ENCODE measurements at places on chromosomes 13 and 19.

- no peak for DNase-seq
Measured at GRCh38 chr13:50732712-50733111, 110.8 kb downstream of the DLEU7 start.

DNA sequence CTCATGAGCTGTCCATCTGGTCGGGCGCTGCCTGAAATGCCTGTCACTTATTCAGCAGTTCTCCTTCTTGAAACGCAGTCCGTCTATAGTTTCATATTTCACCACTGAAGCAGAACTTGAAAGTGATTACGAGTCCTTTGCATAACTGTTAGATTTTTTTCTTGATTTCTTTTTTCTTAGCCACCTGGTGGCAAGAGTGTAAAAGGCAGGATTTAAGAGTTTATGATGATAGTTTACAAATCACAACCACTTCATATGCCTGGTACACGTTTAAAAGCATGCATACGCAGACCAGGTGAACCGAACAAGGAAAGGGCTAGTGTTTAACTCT, 45.8 kb downstream of the GGACT start:
- DNase-seq: no peak

GRCh38 chr13:72970301-72970880, 88.4 kb upstream of the KLF5 start:
- DNase-seq: no peak

- DNase-seq: no peak
Measured at GRCh38 chr13:109412283-109412901, 374.0 kb downstream of the IRS2 start.

DNA sequence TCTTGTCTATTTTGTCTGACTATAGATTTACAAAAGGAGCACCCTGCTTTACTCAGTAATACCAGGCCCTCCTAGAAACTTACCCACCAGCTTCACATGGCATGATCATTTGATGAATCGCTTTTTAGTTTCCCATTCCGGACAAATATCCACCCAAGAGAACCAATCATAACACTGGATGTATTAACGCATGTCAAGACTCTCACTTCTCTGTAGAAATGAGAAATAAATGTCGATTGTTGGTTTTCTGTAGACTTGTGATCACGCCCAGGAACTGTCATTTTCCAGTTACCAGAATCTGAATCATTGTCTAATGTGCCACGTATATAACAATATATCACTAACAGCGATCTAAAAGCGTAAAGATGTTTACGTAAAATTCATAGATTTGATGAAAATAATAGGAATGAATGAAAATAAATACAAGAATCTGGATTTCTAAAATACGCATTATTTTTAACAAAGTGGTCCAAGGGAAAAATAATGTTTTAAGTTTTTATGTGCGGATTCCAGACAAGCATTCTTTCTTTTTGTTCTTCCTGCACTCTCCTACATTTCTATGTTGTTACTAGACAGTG, 14.0 kb downstream of the CDX2 start:
- DNase-seq: no peak

DNA sequence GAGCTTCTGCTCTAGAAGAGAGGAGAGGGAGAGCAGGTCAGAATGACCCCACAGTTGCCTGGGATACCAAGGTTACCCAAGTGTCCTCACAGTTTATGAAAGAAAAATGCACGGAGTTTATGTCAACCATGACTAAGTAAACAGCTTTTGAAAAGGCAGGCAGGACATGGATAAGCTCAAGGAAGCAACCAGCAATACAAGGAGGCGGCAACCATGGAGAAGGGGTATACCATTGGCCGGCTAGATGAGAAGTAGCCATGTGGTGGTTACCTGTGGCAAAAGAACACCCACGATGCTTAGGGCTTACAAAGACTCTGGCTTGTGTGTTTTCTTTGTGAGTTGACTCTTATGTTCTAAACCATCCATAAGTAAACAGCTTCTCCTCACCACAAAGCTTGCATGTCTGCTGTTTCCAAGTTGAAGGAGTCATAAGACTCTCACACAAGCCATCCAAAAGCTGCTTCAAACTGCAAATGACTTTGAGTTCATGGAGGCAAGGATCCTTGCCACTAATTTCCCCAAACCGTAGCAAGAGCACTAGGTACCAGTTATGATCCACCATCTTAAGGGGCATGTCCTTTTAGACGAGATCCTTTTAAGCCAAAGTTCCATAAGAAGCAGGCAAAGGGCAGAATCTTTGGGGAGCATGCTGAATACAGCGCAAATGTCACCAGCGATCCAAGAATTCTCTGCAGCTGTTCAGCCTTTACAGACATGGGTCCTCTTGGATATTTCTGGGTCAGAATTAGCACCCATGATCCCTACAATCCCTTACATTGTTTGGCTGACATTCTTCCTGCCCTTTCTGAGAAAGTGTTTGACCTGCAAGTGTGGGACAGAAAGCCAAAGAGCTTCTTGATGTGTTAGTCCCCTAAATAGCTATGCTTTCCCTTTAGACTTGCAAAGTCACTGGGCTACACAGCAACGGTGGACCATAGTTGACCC, 74.8 kb upstream of the IPO5 start:
- no peak for DNase-seq

GRCh38 chr13:99905224-99905623, 66.3 kb downstream of the ZIC5 start:
- no peak for DNase-seq

- DNase-seq: no peak
Measured at GRCh38 chr13:30421093-30422053, 920 bp upstream of the UBE2L5 start.

DNA sequence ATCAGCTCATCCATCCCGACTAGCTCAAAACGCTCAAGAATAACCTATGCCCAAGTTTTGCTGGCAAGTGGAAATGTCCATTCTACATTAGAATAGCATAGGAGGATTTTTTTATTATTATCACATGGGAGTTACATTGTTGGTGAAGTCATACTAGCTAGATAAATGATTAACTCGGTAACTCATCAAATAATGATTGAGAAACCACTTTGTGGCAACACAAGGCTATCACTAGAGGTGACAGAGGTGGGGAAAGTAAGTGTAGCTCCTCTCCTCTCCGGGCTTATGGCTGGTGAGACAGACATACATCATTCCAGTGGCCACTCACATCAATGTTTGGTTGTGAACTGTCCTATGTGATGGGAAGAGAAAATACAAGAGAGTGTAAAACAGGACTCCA, 161.6 kb downstream of the ZIC5 start:
- DNase-seq: no peak

GRCh38 chr19:31693131-31693932, 344.1 kb upstream of the TSHZ3 start:
- DNase-seq: no peak

- DNase-seq: no peak
Measured at GRCh38 chr13:111183959-111184358, 68.8 kb downstream of the ARHGEF7 start.

DNA sequence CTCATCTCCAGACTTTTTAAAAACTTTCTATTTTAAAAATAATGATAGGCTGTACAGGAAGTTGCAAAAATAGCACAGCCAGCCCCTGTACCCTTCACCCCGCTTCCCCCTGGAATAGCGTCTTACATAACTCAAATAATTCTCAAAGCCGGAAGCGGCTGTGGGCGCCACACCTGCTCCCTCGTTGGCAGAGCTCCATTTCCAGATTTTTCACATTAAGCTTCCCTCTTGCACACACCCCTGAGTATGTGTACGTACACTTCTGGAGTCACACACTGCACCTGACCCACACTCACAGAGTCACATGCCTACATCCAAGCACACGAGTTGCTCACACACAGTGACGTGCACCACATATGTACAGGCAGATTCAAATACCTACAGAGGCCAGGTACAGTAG, 24.9 kb upstream of the DPP9 start:
- no peak for DNase-seq

- DNase-seq: no peak
Measured at GRCh38 chr13:105063676-105064075, 1471.8 kb downstream of the EFNB2 start.

DNA sequence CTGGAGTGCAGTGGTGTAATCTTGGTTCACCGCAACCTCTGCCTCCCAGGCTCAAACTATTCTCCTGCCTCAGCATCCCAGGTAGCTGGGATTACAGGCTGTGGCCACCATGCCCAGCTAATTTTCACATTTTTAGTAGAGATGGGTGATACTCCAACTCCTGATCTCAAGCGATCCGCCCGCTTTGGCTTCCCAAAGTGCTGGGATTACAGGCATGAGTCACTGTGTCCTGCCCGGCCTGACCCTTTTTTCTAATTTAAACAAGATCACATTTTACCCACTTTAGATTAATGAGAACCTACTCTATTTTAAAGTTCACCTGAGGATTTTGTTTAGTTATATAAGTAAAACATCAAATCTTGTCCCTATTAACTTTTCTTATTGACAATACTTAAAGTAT, 91.8 kb upstream of the POSTN start:
- no peak for DNase-seq

- no peak for DNase-seq
Measured at GRCh38 chr19:3608079-3608641, 1.5 kb upstream of the TBXA2R start.

DNA sequence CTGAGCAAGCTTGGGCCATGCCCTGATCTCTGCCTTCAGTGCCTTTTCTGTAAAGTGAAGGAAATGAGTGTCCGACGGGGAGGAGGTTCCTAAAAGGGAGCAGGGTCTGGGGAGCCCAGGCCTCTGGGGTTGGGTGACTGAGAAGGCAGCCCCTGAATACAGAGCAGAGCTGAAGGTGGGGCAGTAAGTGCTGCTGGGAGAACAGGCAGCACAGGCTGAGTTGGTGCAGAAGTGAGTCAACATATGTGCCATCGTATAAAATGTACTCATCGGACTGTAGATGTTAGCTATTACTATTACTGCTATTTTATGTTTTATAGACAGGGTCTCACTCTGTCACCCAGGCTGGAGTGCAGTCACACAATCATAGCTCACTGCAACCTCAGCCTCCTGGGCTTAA, 1.0 kb upstream of the HAMP start:
- DNase-seq: no peak

DNA sequence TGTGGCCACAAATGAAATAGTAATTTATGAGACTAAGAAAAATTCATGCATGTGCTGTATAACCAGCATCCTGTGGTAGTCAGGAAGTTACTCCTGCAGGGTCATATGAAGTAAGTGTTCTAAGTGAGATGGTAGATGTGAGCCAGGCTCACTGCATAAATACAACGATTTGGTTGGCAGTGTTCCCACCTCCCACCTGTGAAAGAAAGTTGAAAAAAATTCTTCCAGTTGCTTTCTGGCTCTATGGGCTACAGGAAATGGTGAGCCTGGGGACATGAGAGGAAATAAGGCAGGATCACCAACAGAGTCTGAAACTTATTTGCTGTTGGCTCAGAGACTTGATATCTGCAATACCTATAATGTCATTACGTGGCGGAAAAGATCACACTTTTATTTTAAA, 301.7 kb upstream of the SPRY2 start:
- no peak for DNase-seq

DNA sequence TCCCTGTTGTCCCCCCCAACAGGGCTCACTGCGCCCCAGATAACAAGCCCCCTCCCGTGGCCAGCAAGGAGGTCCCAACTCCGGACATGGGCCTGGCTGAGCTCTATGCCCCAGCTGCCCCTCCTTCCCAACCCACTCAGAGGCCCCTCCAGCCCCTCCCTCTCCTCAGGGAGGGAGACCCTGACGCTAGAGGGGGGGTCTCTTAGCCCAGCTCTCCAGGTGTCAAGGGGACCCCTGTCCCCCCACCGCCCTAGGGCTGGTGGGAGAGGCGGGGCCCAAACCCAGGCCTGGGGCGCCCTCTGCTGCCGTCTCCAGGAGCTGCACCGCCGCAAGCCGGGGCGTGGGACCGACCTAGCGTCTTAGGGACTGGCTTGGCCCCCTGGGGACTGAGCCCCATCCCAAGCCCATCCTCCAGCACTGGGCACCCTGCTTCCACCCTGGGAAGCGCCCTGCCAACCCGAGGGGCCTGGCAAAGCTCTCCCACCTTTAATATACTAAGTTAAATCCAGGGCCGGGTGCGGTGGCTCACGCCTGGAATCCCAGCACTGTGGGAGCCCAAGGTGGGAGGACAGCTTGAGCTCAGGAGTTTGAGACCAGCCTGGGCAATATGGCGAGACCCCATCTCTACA, 1.4 kb downstream of the GRIN3B start:
- DNase-seq: peak; percentile 34

DNA sequence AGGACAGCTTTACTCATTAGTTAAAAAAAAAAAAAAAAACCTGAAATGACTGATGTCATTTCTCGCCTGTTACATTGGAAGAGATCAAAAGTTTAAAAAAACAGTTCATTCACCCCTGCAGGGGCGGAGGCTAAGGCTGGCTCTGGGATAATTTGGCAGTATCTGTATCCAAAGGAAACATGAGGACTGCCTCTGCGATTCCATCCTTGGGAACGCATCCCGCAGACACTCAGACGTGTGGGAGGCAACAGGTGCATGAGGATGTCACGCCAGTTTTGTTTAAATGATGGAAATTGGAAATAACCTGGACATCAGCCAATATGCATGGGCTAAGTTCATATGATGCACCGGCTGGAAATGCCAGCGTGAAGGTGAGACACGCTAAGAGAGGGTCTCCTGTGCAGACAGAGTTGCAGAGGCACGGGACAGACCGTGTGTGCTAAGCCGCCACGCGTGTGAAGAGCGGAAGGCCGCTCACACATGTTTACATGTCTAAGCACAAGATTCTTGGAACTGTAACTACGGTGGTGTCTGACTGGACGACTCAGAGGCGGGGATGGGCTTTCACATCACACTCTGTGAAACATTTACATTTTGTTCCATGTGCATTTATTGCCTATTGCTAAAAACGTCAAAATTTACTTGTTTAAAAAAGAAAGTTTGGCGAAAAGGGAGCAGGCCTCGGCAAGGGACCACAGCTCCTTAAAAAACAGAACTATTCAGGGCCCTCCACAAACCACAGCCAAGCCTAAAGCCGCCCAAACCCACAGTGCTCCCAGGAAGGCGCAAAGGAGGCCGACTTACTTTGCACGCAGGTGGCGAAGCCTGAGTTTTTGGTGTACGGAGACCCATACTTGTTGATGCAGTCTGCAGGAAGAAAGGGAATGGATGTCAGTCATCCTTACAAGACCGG, 17.9 kb downstream of the GAS6 start:
- DNase-seq: no peak

DNA sequence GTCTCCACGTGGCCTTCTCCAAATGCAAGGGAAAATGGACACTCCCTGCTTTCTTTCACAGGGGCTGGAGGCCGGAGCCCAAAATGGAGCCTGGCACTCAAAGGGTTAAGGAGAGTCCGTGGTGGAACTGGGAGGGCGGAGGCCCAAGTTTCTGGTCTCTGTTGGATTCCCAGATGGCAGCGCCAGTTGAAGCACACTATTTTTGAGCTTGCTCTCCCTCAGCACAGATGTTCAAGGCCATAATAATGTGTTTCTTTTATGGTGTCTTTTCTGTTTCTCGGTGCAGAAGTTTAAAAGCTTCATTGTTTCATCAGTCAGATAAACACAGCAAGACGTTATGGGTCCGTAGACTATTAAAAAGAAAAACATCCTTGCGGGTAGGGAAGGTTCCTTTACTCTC, 67.6 kb downstream of the TNFRSF19 start:
- DNase-seq: no peak

- DNase-seq: no peak
Measured at GRCh38 chr13:110286833-110287819, 19.8 kb downstream of the COL4A1 start.

DNA sequence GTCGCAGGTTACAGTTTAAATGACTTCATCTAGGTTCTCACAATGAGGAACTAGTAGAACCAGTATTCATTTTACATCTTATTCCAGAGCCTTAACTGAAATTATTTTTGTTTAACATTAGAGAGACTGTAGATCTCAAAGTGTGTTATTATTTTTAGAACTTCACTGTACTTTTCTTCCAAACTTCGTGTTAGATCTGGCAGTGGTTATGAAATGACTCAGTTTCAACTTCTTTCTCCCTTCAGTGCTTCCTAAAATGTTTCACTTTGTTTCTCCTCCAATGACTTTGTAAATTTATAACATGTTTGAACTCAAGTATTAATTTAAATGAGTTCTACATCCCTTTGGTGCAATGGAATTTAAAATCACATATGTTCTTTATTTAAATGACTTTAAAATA, 139.3 kb downstream of the PCDH9 start:
- DNase-seq: no peak
